ENCODE measurements at places on chromosomes 2 and 18. TPM values are rescaled to one million over a fixed set of nuclear protein-coding genes. Genes with fewer than 3 reads are reported as not detected.

ANKRD62 gene
- not detected for total RNA-seq

GRCh38 chr18:9097349-9097748, 5.2 kb upstream of the NDUFV2 start:
- no peak for DNase-seq

GRCh38 chr18:6741232-6741663, 11.7 kb downstream of the ARHGAP28 start:
- peak; percentile 93 for DNase-seq

MEP1B gene
- total RNA-seq, result not detected

GRCh38 chr18:3114026-3114425, 101.1 kb upstream of the LPIN2 start:
- DNase-seq, result no peak

OSBPL6 gene
- 3.8 TPM for total RNA-seq

LAPTM4A gene
- total RNA-seq, result 141 TPM

- DNase-seq, result no peak
Measured at GRCh38 chr2:136245211-136245610, 127.3 kb upstream of the CXCR4 start.

- DNase-seq, result peak; percentile 77
Measured at GRCh38 chr18:22213333-22213973, 44.1 kb downstream of the GATA6 start.

C2orf78 gene
- total RNA-seq, result not detected

DNA sequence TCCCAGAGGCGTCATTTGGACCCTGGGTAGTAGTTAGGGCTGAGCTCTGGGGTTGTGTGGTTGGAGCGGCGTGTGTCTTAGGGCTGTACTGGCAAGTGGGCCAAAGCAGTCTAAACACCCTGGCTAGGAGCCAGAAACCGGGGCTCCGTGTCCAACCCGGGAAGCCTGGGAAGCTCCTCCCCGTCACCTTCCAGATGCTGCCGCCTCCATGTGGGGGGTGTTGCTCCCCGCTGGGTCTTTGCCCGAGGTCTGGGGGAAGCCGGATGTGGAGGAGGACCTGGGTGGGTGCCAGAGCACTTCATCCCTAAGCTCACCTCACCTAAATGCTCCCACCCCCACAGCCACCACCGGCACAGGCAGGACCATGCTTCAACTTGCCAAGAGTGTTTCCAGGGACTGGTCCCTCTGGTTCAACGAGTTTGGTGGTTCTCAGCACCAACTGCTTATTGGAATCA, 25.4 kb downstream of the TET3 start:
- no peak for DNase-seq

- DNase-seq, result no peak
Measured at GRCh38 chr18:2337552-2338141, 233.7 kb downstream of the METTL4 start.

- no peak for DNase-seq
Measured at GRCh38 chr2:143726151-143726845, 597.1 kb downstream of the ARHGAP15 start.

GRCh38 chr18:54338230-54338629, 19.4 kb downstream of the STARD6 start:
- no peak for DNase-seq

DNA sequence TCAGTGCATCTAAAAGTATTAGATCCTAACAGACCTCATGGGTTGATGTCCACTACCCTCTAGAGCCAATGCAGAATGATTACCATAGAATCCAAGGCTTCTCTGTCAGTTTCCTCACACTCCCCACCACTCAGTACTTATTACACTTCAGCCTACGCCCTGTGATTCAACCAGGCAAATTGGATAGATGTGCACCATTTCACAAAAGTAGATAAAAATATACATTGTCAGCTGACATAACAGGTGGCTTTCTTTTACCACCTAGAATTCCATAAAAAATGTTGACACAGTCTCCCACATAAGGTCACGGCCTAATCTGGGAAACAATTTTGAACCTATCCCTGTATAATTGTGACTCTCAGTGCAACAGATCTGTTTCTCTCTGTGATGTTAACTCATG, 144.9 kb downstream of the CERS6 start:
- no peak for DNase-seq

SP140 gene
- 3.6 TPM for total RNA-seq

DNA sequence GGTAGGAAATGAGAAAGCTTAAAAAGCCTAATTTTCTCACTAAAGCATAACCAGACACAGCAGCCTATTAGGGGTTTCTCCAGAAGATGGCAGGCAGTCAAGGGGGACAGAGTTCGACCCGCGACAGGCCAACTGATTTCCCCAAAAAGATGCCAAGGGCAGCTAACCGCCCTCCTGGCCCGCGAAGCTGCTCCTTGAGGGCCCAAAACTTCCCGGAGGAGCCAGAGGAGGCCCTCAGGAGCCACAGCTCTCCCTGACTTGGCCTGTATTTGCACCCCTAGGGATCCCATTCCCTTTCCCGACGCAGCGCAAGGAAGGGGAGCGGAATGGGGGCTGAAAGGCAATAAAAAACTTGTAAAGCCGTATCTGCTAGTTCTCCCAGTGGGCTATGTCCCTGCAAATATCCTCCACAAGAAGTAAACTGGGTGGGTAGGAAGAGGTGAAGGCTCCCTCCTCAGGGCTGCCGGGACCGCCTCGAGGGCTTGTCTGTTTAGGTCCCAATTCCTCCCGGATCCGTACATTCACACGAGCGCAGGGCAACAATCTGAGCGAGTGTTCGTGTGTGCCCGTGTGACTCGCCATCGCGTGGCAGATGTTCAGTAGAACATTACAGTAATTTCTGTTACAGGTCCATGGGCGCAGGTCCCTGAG, 756 bp upstream of the NAGK start:
- DNase-seq, result no peak

- DNase-seq, result no peak
Measured at GRCh38 chr18:75164479-75164878, 44.5 kb downstream of the PTGR3 start.

DNA sequence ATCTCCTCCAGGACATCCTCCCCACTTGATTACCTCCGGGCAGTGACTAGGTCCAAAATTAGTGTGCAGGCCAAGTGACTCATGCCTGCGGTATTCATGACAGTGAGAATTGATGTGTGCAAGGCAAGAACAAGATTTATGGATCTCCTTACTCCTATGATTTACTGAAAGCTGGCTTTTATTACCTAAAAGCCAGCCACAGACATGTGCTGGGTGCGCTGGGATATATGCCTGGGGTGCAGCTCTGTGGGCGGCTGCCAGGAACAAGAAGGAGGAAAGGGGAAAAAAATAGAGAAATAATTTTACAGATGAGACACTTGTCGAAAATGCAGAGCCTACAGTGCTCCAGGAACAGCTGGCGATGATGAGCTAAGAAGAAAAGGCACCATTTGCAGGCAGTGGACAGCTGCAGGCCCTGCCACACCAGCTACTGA, 359.3 kb downstream of the CMPK2 start:
- DNase-seq, result peak; percentile 67

DNA sequence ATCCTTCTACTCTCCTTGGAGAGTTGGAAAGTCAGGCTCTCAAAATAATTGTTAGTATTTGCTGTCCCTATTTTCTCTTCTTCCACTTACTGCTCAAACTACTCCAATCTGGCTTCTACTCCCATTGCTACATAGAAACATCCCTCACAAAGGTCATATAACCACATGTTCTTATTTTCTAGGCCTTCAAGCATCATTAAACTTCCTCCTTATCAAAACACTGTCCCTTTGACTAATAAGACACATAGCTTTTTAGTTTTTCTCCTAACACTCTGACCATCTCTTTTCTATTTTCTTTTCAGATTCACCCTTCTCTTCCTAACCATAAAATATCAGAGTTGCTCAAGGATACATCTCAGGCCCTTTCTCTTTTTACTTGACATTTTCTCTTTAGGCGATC, 148.3 kb downstream of the MBD2 start:
- no peak for DNase-seq

IL36A gene
- total RNA-seq, result not detected

GRCh38 chr2:241857041-241857541, 1.6 kb downstream of the PDCD1 start:
- no peak for DNase-seq

NCOA1 gene
- 13.1 TPM for total RNA-seq

- DNase-seq, result no peak
Measured at GRCh38 chr2:177359836-177360595, 32.6 kb upstream of the AGPS start.

TWIST2 gene
- total RNA-seq, result 4.2 TPM

DNA sequence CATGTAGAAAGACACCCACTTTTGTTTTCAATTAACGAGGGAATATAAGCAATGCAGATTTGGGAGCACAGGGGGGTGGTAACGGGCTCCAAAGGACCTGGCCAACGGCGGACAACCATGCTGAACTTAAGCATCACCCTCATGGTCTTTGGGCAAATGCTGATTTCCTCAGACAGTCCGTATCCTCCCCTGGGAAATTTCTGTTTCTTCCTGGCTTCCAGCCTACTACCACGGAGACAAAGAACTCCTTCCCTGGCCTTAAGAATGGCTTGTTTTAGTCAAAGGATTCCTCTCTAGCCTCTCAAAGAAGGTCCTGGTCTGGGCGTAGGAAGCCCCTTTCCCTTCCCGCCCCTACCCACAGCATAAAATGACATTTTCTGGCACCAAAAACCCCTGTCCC, 34.3 kb downstream of the EN1 start:
- DNase-seq, result no peak

- no peak for DNase-seq
Measured at GRCh38 chr18:24126155-24126961, 12.5 kb upstream of the CABYR start.

BMP10 gene
- total RNA-seq, result not detected

TEX44 gene
- not detected for total RNA-seq

Measured in kidney epithelial cell (primary cell).